ENCODE measurements at places on chromosomes 6 and 20. TPM values are rescaled to one million over a fixed set of nuclear protein-coding genes. Genes with fewer than 3 reads are reported as not detected.

- no peak for DNase-seq
Observed at GRCh38 chr20:57749869-57750268, 40.1 kb upstream of the PMEPA1 start.

DNA sequence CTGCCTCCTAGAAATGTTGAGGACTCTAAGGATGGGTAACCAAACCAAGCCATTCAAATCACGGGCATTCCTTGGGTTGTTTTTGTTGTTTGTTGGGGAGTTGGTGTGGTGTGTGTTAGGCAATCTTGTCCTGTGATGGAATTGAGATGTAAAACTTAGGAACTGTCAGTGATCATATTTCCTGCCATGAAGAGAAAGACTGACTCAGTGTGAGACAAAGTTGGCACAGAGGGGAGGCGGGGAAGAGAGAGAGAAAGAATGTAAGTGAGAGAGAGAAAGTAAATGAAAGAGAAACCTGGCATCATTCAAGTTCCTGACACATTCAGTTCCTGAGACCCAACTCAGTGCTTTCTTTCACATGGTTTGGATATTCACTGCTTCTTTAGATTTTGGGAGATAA is 21.6 kb upstream of the FBXO30 start:
- DNase-seq: no peak

GRCh38 chr6:3458706-3459421 is 2.0 kb upstream of the SLC22A23 start:
- DNase-seq: no peak

- DNase-seq: no peak
Observed at GRCh38 chr6:144066741-144067484, 28.5 kb downstream of the SF3B5 start.

GRCh38 chr6:121549736-121550135 is 114.3 kb downstream of the GJA1 start:
- no peak for DNase-seq

- no peak for DNase-seq
Observed at GRCh38 chr6:52503851-52504781, 72.7 kb downstream of the TRAM2 start.

Gene RHAG
- total RNA-seq: not detected

Gene R3HDML
- total RNA-seq: not detected
